ENCODE measurements at places on chromosomes 16 and 17.

- no peak for DNase-seq
Observed at GRCh38 chr16:18060351-18060750, 276.2 kb downstream of the NPIPA8 start.

DNA sequence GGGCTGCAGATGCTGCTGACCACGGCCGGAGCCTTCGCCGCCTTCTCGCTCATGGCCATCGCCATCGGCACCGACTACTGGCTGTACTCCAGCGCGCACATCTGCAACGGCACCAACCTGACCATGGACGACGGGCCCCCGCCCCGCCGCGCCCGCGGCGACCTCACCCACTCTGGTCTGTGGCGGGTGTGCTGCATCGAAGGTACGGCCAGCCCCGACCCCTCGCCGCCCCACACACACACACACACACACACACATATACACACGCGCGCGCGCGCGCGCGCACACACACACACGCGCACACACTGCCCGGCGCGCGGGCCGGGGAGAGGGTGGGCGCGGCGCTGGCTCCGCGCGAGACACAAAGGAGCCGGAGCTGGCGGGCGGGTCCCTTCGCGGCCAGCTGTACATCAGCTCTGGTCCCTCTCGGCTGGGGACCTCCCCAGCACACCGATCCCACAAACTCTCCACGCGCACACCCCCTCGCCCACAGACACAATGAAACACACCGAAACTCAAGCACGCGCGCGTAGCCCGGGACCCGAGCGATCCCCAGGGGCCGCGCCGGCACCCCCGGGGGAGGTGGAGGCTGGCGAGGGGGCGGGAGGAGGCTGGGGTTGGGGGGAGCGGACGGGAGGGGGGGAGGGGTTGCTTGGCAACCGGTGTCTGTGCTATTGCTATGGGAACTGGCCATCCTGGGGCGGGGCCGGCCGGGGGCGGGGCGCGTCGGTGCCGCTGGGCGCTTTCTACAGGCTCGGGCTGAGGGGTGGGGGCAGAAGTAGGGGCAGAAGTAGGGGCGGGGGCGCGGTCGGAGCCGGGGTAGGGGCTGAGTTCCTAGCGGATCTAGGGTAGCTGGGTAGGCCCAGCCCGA is 658 bp downstream of the CACNG4 start:
- no peak for DNase-seq

GRCh38 chr16:77212741-77213541 is 13.7 kb downstream of the SYCE1L start:
- DNase-seq: peak; percentile 65

DNA sequence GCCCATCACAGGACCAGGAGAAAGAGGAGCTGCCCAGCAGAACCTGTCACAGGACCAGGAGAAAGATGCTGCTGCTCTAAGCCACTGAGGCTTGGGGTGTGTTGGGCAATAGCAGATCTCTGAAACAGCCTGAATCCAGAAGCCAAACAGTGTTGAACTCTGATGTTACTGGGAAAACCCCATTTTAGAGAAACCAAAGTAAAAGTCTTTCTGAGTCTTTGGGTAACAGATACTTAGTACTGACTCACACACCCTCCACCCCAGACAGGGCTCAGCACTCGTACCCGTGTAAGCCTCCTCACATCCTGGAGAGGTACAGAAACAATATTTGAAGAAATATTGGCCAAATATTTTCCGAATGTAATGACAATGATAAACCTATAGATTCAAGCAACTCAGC is 82.8 kb upstream of the GNG13 start:
- DNase-seq: no peak

DNA sequence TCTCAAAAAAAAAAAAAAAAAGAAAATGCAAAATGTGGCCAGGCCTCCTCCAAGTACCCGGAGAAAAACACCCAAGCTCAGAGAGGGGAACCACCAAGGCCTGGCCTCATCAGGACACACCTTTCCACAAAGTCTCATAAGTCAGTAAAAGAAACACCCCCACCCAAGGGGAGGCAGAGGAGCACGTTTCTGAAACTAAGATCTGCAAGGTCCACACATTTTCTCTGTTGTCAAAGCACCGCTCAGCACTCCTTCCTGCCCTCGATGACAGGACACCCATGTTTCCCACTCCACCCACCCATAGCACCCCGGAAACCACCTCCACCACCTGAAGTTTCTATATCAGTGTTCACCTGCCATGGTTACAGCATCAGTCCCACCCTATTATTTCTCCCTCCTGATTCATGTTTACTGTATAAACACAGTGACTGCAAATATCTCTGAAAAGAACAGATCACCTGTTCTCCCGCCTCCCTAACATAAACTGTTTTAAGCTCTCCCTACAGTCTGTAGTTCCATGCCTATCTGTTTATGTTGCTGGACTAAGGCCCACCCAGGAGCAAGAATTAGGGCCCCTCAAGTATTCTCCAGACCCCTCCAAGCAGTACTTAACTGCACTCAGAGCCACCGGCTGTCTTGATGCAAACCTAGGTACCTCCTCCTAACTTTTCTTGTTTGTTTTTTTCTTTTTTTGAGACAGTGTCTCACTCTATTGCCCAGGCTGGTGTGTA is 2.0 kb downstream of the CORO7 start:
- peak; percentile 85 for DNase-seq

DNA sequence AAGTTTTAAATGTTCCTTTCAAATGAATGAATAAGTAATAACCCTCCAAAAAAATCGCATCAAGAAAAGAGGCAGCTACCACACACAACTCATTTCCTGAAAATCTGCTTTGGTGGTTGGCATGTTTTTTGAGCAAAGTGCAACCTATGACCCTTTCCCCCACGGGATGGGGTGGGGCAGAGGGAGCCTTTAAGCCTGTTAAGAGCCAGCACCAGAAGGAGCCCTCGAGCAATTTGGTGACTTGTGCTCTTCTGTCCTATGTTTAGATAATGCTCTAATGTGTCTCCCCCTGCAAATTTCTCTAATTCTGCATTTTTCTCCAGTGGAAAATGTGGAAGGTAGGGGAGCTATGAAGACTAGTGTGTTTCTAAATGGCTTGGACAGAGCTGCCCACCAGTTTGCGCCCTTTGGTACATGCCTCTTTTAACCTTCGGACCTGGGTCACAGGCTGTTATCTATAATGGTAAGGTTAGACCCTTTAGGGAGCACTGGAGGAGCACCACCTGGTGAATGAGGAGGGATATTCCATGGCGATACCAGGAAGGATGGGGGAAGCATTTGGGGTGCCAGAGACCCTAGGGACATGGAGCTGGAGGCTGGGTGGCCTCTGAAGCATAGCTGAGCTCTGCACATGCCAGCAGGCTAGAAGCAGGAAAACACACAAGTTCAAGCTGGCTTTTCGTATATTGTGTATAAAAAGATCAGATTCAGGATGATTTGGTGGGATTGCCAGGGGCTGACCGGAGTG is 1.6 kb downstream of the PYCARD start:
- peak; percentile 51 for DNase-seq

- no peak for DNase-seq
Observed at GRCh38 chr17:8552577-8553320, 77.8 kb downstream of the MYH10 start.

DNA sequence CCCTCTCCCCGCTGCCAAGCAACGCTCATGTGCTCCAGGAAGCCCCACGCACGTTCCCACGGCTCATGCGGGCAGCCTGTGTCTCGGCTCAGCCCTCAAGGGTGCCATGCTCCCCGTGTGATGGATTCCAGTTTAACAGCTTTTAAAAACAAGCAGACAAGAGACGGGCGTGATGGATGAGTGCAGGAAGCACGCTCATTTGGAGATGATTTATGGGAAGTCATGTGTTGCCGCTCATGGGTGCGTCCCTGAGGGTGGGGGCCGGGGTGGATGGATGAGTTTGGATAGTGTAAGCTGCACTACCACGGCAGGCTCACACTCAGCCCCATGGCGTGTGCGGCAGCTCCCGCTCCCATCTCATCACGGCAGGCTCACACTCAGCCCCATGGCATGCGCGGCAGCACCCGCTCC is 132.8 kb downstream of the RBFOX3 start:
- no peak for DNase-seq

- no peak for DNase-seq
Observed at GRCh38 chr16:74450236-74450635, 29.0 kb upstream of the CLEC18B start.

- DNase-seq: no peak
Observed at GRCh38 chr17:76566988-76567431, 18.6 kb downstream of the ST6GALNAC2 start.

GRCh38 chr16:48101069-48101674 is 54.6 kb downstream of the ABCC12 start:
- DNase-seq: no peak

DNA sequence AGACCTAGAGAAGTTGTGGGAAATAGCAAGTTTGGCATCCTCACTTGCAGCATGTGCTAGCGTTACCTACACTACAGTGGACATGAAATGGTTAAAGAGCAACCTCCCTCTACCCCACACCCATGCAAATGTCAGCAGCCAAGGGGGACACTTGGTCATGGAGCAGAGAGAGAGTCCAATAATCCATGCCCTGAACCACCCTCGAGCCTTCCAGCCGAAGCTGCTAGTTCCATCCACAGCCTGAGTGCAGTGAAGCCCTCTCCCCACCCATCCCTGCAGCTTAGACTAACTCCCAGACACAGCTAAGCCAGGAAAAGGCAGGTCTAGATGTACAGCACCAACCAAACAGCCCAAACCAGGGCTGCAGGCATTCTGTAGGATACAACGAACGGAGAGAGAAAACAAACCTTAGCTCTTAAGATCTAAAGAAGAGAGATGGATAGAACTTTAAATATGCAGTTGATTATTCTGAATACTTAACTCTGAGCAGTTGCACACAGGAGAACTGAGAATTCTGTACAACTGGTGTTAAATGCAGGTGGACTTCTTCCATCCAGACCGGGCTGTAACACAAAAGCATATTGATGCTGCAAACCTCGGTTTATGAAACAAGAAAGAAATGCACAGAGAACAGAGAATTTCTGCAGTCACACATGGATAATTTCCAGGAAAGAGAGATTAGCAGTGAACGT is 93.8 kb downstream of the SALL1 start:
- no peak for DNase-seq

GRCh38 chr17:27764589-27764988 is 35.7 kb downstream of the NOS2 start:
- DNase-seq: no peak

GRCh38 chr17:2802574-2802973 is 6.3 kb downstream of the RAP1GAP2 start:
- DNase-seq: no peak

- no peak for DNase-seq
Observed at GRCh38 chr17:30958187-30958586, 12.7 kb upstream of the RNF135 start.

- DNase-seq: no peak
Observed at GRCh38 chr17:80901319-80901718, 90.3 kb upstream of the CHMP6 start.

DNA sequence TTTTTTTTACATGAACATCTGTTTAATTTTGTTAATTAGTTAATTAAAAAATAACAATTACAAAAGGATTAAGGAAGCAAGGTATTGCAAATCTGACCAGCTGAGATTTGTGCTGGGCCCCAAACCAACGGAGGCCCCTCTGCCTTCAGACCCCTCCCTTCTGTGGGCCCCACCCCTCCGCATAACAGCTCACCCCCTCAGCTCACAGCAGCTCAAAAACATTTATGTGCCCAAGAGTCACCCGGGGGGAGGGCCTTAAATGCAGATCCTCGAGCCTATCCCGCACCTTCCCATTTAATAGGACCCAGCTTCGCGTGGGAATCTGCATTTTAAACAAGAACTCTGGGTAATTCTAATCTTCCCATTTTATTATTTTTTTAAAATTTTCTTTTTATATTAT is 75.0 kb downstream of the MGAT5B start:
- no peak for DNase-seq

- DNase-seq: no peak
Observed at GRCh38 chr17:792277-792676, 10.1 kb downstream of the MRM3 start.

DNA sequence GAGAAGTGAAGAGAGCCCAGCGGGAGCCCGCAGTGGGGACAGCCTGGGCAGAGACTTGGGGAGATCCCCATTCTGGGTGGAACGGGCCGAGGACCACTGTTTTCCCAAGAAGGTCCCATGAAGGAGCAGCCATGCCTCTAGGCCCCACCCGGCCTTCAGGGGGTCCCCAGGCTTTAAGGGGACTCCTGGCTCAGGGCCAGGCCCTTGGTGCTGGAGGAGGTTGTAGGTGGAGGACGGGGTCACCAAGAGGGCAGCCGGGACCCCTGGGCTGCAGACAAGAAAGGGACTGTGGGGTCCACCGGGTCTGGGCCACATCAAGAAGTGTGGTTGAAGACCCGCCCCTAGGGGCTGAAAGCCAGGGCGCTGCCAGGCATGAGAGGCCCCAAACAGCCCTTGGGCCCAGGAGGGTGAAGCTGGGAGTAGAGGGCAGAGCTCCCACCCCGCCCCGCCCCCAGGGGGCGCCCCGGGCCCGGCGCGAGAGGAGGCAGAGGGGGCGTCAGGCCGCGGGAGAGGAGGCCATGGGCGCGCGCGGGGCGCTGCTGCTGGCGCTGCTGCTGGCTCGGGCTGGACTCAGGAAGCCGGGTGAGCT is at the start of gene PRSS21:
TSS of gene PRSS21 (plus strand) at position 487 of the 589 bp plus-strand sequence. CDS start at position 519, 32 bp downstream.
- DNase-seq: peak; percentile 17

- DNase-seq: no peak
Observed at GRCh38 chr17:81538651-81539570, 10.7 kb downstream of the FSCN2 start.

- no peak for DNase-seq
Observed at GRCh38 chr16:86255966-86256365, 254.4 kb upstream of the FOXF1 start.

GRCh38 chr17:77962348-77962747 is 3.8 kb downstream of the TNRC6C start:
- no peak for DNase-seq

- no peak for DNase-seq
Observed at GRCh38 chr16:4481526-4481925, 5.3 kb downstream of the HMOX2 start.

- no peak for DNase-seq
Observed at GRCh38 chr17:75937652-75938051, 3.2 kb downstream of the FBF1 start.

- DNase-seq: no peak
Observed at GRCh38 chr16:27470567-27471431, 68.8 kb downstream of the IL21R start.

- DNase-seq: no peak
Observed at GRCh38 chr17:47726796-47727703, 6.0 kb upstream of the TBX21 start.

- no peak for DNase-seq
Observed at GRCh38 chr16:89132194-89133005, 38.7 kb downstream of the ACSF3 start.

DNA sequence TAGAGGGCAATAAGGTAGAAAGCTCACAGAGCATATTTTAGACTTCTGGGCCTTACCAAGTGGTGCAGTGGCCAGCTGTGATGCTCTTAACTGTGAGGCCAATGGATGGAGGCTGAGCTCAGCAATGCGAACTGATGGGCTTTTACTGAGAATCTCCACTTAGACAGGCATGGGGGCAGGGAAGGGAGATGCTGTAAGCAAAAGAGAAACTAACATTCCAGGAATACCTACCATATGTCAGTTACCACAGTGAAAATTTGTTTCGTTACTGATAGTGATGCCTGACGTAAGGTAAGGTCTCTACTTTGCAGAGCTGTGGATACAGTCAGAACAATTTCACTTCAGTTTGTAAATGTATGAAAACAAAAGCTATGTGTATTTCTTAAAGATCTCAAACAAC is 250.6 kb upstream of the ZFHX3 start:
- no peak for DNase-seq
